ENCODE measurements at places on chromosomes 16 and 17.

GRCh38 chr17:30352240-30352814, 18.5 kb upstream of the TMIGD1 start:
- DNase-seq = no peak

- no peak for DNase-seq
Observed at GRCh38 chr17:72267601-72268000, 146.8 kb downstream of the SOX9 start.

GRCh38 chr16:56742030-56742984, 12.4 kb downstream of the NUP93 start:
- no peak for DNase-seq

- no peak for DNase-seq
Observed at GRCh38 chr17:8941520-8941919, 24.0 kb downstream of the PIK3R5 start.

DNA sequence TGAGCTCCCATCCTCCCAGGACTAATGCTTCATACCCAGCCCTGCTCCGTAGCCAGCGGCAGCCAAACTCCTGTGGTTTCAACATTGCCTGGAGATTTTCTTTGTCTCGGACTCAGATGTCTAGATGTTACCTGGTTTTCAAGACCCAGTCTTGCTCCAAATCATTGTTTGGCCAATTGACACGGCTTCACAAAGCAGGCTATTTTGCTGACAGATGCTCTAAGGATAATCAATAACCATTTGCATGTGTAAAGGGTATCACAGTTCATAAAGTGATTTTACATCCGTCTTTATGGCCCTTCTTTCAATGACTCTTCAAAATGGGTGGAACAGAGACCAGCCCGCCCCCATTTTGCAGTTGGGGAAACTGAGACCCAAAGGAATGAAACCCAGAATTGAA, 153.4 kb downstream of the SALL1 start:
- DNase-seq = no peak

DNA sequence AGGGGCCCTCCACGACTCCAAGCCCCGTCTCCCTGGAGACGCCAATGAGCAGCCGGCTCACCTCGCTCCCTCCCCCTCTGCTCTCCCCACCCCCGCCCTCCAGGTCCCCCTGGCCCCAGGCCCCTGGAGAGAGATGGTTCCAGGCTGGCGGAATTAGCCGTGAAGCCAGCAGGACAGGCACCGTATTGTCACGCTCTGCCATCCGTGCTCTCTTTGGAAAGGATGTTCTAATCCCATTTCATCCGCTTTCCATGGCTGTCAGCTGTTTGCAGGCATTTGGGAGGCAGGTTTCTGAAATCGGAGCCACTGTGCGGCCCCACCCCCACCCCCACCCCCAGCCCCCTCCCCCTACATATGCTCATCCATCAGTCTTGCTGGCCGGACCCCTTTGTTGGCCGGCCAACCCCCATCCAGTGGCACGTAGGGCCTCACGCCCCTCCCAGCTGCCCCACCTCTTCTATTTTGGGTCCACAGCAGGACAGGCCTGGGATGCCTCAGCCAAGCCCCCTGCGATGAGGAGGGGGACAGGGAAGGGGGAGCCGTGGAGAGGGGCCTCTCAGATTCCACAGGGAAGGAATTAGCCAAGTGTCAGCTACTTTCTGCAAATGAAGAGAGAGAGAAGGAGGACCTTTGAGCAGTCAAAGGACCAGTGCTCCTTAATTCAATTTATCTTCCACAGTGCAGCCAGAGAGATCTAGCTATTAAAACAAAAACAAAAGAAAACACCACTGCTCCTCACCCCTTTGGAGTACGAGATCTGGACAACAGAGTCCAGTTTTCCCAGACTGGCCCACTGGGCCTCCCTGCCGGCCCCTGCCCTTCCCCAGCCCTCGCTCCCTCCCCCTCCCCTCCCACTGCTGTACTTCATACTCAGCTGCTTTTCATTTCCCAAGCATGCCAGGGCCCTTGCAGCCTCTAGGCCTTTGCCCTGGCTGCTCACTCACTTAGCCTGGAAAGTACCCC, 30.7 kb downstream of the SDK2 start:
- no peak for DNase-seq

- DNase-seq = no peak
Observed at GRCh38 chr16:68378436-68379415, 67.9 kb downstream of the PRMT7 start.

DNA sequence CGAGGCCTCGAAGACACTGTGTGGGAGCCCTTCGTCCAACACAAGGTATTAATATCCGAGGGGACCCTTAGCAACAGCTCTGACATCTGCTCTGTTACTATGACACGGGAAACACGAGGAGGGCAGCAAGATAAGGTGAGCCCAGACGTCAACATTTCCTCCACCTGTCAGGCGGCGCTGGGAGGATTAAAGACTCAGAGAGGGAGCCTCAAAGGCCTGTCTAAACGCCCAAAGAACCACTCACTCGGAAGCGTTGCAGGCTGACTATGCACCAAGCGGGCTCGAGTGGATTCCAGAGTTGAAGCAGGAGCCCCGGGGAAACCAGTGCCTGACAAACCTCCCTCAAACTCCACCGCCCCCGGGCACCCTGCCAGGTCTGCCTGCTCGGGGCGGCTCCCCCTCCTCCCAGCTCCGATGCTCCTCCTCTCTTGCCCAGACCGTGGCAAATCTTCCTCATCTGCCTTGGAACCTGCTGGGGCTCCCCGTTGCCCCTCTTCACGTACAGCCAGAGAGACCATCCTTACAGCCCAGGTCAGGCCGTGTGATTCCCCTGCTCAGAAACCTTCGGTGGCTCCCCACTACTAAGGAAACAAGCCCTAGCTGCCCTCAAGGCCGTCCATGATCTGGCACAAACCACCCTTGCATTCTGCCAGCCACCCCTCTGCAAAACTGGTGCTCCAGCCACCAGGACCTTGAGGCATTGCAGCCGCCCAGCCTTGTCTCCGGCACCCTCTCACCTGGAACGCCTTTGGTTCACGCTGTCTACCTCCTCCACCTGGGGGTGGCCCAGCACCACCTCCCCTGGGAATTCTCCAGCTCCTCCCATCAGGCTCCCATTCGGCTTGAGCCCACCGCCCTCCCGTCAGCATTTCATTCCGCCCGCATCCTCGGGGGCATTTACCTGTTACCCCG, 16.2 kb downstream of the RPH3AL start:
- no peak for DNase-seq

DNA sequence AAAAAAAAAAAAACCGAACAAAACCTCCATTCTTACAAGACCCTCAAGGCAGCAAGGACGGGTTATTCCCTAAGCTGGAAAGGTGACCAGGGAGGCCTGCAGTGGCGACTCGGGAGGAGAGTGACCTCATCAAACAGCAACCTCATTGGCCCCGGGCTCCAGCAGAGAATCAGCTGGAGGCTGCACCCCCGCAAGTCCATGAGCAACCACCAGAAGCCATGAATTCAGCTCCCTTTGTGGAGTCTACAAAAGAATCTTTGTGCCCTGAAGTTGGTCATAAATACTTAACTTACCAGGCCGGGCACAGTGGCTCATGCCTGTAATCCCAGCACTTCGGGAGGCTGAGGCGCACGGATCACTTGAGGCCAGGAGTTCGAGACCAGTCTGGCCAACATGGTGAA, 80.9 kb upstream of the CREBBP start:
- DNase-seq = no peak

GRCh38 chr16:77206533-77206932, 7.3 kb downstream of the SYCE1L start:
- DNase-seq = no peak

DNA sequence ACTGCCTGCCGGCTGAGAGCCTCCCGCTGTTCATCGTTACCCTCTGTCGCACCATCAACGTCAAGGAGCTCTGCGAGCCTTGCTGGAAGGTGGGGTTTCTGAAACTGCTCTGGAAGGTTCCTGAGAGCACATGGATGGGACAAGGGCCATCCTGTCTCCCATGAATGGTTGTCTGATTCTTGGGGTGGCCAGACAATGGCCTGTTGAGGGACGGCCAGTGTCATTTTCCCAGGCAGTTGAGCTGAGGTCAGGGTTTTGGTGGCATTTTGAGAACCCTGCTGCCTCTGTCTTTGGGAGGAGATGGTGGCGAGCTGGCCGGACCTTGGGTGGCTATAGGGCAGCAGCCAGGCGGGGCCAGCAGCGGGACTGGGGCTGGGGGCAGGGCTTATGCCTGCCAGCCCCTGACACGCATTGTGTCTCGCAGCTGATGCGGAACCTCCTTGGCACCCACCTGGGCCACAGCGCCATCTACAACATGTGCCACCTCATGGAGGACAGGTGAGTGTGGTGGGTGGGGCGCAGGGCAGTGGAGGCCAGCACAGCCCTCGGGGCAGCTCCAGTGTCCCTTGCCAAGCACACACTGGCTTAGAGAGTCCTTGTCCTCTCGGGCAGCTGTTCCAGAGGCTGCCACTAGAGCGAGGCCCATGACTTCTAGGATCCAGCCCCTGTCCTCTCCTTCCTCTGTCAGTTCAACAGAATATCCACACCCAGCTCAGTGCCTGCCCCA, 9.1 kb downstream of the TSC2 start:
- DNase-seq = no peak

GRCh38 chr17:69609473-69610305, 195.2 kb downstream of the MAP2K6 start:
- DNase-seq = no peak

DNA sequence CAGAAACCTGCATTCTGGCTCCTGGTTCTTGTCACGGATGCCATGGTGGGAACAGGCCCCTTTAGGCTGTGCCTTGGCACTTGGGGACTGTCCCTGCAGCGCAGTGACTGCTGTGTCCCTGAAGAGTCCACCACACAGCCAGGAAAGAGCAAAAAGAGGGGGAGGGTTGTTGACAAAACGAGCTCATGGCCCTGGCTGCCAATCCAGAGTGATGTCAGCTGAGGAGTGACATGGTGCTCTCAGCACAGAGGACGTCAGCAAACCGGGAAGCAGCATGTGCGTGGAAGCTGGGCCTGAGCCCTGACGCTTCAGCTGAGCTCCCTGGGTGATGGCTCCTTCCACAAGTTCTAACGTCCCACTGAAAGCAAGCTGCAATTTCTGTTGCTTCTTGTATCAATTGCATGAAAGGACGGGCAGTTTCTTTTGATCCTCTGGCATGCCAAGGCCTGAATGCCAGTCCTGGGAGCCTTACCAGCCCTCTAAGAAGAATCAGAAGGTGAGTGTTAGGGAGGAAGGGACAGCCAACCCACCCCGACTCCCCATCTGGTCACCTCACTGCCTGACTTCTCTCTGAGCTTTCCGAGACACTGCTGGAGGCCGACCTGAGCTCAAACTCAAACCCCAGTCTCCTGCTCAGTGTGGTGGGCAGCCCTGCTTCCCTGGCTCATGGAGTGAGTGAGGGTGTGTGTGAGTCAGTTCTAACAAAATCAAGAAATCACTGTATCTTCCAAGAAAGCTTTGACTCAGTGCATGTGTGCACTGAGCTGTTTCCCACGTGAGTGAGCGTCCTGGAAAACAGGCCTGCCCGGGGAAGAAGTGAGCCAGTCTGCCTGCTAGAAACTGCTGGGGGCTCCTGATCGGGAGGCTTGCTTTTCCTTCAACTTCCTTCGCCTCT, 14.7 kb upstream of the WNT3 start:
- DNase-seq = no peak

GRCh38 chr17:79296243-79296642, 221.6 kb downstream of the ENGASE start:
- no peak for DNase-seq

GRCh38 chr17:74493331-74493833, 26.9 kb downstream of the CD300A start:
- no peak for DNase-seq

DNA sequence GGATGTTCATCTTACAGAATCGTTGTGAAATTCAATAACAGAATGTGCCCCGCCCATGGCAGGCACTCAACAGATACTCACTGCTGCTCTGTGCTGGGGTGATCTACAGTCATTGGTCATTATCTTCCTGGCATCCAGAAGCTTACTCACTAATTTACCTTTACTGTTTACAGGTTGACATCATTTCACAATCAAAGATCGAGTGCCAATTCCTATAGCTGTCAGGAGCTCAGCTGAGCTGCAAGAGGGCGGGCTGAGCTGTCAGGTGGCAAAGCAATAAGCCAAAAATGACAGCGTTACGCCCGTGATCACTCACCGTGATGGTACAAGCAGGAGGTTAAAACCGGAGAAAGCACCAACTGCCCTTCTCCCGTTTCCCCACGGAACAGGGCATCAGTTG, 51.2 kb downstream of the LITAF start:
- DNase-seq = no peak

GRCh38 chr16:87384162-87384874, 742 bp upstream of the FBXO31 start:
- DNase-seq = no peak

GRCh38 chr16:51624080-51624775, 473.2 kb upstream of the SALL1 start:
- DNase-seq = no peak

- no peak for DNase-seq
Observed at GRCh38 chr16:71426880-71427615, 14.8 kb downstream of the TLE7 start.
